ENCODE measurements at places on chromosomes 16 and 17.

DNA sequence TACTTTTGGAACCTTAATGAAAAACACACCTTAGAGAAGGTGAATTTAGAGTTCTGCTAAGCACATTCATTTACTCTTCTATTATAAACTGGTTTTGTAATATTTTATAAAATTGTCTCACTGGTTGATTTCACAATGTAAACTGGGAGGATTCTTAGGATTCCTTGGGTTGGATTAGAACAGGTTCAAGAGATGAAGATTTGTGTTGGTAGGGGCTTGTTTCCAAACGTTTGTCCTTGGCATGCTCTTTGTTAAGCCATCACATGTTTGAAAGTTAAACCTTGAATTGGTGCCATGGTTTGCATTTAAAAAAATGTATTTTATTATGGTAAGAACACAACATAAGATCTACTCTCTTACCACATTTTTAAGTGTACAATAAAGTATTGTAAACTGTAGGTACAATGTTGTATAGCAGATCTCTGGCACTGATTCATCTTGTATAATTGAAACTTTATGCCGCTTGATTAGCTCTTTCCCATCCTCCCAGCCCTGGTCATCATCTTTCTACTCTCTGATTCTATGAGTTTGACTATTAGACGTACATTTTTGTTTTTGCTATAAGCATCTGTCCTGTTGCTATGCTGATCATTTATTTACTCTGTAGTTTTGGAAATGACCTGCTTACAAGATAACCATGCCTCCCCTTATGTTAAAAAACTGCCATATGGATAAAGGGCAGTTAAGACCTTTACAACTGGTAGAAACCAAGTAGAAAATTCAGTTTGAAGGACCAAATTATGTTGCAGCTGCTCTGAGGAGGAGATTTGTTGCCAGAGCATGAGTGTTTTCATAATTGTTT lies 9.6 kb downstream of the FTO start:
- DNase-seq, result no peak

- no peak for DNase-seq
These were observed 31.6 kb upstream of the ERN1 start for GRCh38 chr17:64161380-64162176.

- DNase-seq, result no peak
These were observed 22.6 kb downstream of the TBX2 start for GRCh38 chr17:61422116-61422799.

GRCh38 chr16:80517846-80518245 lies 22.9 kb upstream of the DYNLRB2 start:
- no peak for DNase-seq

GRCh38 chr16:80121522-80121909 lies 419.3 kb upstream of the DYNLRB2 start:
- no peak for DNase-seq

DNA sequence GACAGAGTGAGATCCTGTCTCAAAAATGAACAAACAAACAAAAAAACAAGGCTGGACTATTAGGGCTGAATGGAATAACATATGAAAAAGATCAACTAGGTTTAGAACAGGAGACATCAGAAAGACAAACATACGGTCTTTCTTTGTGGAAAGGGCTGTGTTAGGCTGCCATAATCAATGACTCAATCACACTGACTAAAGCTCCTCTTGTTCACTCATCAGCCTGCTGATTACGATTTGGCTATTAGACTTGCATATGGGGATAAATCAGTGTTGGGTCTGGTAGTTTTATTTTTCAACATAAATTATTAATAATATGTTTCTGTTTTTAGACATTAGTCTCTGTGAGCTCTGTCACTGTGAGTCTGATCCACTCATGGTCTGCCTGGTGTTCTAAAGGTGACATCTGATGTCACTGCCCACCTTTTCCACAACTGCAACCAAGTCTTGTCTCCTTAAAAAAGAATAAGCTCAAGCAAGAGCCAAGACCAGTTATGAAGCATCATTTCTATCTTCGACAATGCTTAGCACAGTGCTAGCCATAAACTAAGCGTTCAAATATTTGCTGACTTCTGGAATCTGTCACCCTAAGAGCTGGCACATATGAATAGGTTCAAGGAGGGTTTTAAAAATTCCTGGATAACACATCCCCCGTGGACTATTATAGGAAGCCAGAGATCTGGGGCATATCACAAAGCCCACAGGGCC lies 10.2 kb downstream of the CFAP20 start:
- DNase-seq, result no peak

GRCh38 chr16:49531931-49532840 lies 158.6 kb downstream of the C16orf78 start:
- no peak for DNase-seq

- DNase-seq, result no peak
These were observed 4.9 kb upstream of the CDH1 start for GRCh38 chr16:68732042-68732680.

DNA sequence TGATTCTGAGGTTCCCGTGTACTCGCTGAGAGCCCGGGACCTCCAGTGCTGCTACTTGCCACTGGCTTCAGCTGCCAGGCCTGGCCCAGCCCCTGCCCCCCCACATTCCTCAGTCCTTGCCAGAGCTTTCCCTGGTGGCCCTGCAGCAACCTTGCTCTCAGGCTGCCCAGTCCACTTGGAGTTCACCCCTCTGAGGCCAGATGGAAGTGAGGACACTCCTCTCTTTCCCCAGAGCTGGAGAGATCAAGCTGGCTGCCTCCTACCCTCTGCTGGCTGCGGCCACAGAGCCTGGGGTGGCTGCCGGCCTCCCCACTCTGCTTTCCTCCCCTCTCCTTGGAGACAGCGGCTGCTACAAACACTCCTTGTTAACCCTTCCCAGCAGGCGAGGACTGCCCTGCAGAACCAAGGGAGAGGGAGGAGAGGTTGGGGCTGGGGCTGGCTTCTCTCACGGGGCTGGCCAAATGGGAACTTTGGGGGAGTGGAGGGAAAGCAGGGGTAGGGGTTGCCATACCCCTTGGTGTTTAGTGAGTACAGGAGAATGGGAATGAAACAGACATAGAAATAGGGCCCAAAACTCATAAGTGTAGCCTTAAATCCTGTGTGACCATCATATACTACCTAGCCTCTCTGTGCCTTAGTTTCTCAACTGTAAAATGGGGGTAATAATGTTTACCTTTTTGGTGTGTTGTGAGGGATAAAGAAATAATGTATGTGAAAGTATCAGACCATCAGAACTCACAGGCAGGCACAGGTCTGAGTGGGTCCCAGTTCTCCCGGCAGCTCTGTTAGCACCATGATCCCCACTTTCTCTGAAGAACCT lies at the start of gene GAS2L2:
TSS of gene GAS2L2 (minus strand) at position 295 of the 820 bp plus-strand sequence. CDS start 389 bp downstream, outside the sequence.
- DNase-seq, result no peak

GRCh38 chr17:66564992-66565465 lies 262.6 kb downstream of the PRKCA start:
- no peak for DNase-seq

- DNase-seq, result no peak
These were observed 55.8 kb upstream of the ADCY9 start for GRCh38 chr16:4172070-4172469.

GRCh38 chr16:55253987-55254386 lies 70.0 kb upstream of the IRX6 start:
- DNase-seq, result no peak

DNA sequence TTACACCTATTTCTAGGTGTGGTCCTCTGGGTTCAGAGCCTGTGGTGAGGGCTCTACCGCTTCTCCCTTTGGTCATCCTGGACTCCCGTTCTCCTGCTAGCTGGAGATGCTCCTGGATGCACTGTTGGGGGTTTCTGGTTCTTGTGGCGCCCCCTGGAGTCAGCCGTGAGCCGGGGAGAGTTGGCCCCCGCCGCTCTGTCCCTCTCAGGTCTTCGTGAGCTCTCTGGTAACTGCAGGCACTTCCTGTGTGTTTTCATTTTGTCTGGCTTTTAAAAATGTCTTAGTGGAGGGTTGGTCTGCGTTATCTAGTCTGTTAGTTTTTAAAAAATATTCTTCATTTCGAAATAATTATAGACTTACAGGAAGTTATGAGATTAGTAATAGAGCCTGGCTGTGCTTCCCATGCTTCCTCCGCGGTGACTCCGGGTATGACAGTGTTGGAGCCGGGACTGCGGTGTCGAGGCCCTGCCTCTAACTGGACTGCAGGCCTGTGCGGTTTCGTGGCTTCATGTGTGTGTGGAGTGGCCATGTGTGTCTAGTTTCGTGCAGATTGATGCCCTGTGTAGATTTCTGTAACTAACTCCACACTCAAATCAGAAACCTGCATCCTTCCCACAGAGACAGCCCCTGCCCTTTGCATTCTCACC lies 78.0 kb upstream of the ZNF750 start:
- DNase-seq, result peak; percentile 32

- DNase-seq, result peak; percentile 66
These were observed 58.2 kb upstream of the RPH3AL start for GRCh38 chr17:410543-411401.

DNA sequence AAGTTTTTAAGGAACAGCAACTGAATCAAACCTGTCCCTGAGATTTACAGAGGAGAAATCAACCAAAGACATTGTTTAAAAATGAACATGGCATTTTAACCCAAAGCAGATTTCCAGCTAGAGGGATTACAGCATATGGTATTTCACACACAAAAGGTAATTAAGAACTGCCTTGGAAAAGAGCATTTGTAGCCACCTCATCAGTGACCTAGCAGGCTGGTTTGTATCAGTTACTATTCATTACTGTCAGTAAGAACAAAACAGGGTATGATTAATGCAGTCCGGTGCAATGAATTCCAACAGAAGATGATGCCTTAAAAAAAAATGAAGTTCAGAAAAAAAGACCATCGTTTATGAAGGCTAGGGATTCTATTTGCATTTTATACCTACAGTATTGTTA lies 219.9 kb downstream of the CHD9NB start:
- no peak for DNase-seq

DNA sequence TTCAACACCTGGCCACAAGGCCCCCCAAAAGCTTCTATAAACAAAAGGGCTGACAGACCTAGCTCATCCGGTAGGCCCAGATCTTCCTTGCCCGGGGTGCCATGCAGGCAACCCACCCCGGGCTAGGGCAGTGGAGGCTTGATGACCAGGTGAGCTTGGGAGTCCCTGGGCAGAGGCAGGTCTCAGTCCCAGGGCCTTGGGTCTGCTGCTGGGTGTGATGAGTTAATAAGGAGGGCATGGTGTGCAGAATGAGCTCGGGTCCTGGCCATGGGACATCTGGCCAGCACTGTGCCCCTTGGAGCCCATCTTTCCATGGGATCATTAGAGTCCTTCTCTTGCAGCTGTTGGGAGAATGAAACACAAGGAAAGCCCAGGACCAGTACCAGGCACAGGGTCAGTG lies 20.2 kb upstream of the MPRIP start:
- no peak for DNase-seq

- no peak for DNase-seq
These were observed 139.8 kb upstream of the SDK2 start for GRCh38 chr17:73783945-73784603.

GRCh38 chr17:28970879-28971278 lies 19.6 kb upstream of the PHF12 start:
- DNase-seq, result no peak
